ENCODE measurements at places on chromosomes 13 and 19.

DNA sequence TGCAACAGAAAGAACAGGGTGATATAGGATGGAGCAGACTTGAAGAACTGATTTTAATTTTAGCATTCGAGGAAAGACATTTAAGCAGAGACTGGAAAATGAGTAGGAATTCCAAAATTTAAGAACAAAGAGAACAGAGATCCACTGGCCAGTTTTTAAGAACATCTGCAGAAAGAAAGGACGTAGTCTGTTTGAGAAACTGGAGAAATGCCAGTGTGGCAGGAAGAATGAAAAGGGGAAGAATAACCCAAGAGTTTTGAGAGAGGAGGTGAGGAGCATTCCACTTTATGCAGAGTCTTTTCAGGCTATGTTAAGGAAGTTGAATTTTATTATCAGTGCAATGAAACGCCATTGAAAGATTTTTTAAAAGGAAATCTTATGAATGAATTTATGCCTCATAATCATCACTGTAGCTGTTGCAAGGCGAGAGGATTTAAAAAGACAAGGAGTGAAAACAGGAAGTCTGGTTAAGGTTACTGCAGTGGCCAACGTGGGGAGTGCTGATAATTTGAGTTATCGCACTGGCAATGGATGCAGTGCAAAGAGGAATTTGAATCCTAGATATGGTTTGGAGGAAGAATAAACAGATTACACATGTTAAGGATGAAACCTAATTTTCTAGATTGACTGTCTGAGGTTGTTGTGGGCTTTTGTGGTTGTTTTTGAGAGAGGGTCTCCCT lies 253.8 kb downstream of the DACH1 start:
- no peaks in the 10 kb centered on the region for H3K4me1 ChIP-seq
- H3K27me3 ChIP-seq, result no peaks in the 10 kb centered on the region
- H3K36me3 ChIP-seq, result no peaks in the 10 kb centered on the region
- no peak for DNase-seq
- no peak overlapping the region for H3K4me3 ChIP-seq
- no peak overlapping the region for H3K27ac ChIP-seq

DNA sequence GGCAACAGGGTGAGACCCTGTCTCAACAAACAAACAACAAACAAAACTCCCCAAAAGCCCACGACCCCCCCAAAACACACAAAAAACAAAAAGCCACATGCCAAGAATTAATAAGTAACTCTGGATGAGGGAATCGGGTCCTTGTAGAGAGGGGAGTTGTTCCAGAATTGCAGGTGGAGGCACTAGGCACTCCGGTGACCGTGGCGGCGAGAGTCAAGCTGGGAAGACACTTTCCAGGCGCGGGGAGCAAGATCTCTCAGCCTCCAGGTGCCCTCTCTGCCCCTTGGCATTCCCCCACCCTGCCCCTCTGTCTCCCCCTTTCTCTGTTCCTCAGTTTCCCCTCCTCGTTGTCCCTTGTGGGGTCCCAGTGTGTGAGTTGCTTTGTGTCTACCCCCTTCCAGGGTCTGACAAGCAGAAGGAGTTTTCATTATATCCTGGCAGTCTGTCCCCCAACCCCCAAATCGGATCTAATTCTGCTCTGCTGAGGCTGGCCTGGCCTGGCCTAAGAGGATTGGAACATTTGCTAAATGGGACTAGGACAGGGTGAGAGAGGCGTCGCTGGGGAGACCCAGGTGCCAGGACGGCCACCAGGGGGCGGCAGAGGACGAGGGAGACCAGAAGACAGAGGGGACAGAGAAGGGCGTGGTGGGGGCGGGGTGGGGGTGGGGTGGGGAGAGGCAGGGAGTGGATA lies 8.3 kb upstream of the CRX start:
- H3K27ac ChIP-seq, result no peak overlapping the region
- no peaks in the 10 kb centered on the region for H3K36me3 ChIP-seq
- no peak overlapping the region for H3K4me3 ChIP-seq
- peak; percentile 78 for DNase-seq
- no peaks in the 10 kb centered on the region for H3K27me3 ChIP-seq

DNA sequence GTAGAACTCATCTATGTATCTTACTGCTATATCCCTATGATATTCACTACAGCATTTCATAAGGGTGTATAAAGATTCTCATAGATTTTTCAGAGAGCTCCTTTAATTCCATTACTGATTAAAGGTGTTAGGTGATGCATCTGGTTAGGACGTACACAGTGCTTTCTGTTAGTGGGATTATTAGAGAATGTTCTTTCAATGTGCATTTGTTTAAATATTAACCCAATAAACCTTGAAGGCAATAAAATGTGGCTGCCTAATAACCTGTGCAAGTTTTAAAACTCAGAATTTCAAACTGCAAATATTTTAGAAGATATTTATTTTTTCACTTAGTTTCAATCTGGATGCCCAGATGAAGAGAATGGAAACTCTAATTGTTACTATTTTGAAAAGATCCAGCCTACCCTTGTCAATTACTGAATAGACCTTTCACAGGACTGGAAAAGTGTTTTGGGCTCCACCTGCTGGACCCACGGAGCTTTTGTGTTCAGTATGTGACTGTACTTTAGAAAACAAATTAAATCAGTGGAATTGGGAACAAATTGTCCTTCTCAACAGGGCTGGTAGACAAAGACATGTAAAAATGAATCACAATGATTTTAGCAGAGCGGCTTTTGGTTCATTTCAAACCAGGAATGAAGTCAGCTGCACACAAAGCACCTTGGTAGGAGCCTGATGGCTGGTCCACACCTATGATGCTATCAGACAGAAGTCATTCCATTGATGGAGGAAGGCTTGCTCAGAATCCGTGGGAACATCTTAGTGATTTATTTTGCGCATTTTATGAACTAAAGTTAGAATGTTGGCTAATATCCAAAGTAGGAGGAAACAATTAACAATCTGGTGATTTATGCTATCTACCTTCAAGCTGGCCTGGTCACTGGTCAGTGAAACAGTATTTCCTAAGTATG lies 89.4 kb upstream of the RAP2A start:
- H3K27ac ChIP-seq, result no peak overlapping the region
- H3K4me1 ChIP-seq, result peaks cover 10% of the 10 kb centered on the region
- peaks cover 3% of the 10 kb centered on the region for H3K36me3 ChIP-seq
- no peaks in the 10 kb centered on the region for H3K27me3 ChIP-seq

DNA sequence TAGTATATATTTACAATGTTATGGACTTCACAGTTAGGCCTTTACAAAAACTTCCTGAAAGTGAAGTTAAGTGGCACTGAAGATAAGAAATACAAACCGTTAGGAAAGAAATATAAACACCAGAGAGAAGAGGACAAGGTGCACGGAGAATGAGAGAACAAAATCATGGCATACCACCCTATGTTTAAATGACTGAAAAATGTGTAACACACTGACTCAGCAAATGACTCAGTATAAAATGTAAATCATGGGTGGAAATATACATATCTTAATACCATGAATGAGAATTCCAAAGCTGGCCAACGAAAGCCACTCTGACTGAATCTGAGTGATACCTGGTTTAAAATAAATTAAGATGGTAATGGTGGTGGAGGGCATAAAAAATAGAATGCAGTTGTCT lies 260.8 kb downstream of the DNAJC15 start:
- no peak overlapping the region for H3K27ac ChIP-seq
- no peak for DNase-seq
- H3K4me1 ChIP-seq, result no peaks in the 10 kb centered on the region
- H3K36me3 ChIP-seq, result no peaks in the 10 kb centered on the region

DNA sequence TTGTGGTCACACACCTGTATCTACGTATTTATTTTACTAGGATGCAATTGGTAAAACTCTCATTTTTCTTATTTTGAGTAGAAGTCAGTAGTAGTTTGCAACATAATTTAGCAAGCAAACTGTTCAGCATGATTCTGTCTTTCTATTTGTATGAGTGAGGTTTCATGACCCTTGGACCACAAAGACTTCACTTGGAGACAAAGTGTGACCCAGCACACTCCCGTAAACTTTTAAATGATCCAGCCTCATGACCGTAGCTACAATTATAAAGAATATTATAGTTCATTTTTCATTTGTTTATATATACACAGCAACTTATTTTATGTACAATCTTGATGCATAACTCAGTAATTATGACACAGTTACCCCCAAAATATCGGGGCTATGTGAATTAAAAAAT lies 86.5 kb downstream of the ERCC5 start:
- no peak overlapping the region for H3K4me3 ChIP-seq
- no peak for DNase-seq
- H3K27me3 ChIP-seq, result peaks cover 2% of the 10 kb centered on the region
- no peaks in the 10 kb centered on the region for H3K36me3 ChIP-seq
- H3K27ac ChIP-seq, result no peak overlapping the region
- H3K4me1 ChIP-seq, result no peaks in the 10 kb centered on the region

DNA sequence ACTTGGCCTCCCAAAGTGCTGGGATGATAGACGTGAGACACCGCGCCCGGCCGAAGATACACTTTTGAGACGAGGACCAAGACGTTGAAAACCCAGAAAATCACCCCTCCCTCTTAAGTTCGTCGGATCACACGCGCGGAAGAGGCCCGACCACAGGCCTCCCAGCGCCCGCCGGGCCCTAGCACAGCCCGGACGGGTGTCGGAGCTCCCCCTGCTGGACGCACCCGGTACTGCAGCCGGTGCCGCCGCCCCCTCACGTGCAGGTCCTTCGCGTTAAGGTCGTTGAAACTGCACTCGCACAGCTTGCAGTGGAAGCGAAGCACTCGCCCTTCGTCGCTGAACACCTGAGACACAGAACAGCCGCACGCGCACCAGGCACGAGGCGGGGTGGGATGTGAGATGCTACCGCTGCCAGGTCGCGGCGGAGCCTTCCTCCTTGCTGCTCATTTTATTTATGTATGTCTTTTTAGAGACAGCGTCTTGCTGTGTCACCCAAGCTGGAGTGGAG lies 35.7 kb upstream of the MATK start:
- H3K36me3 ChIP-seq, result no peaks in the 10 kb centered on the region
- peak; percentile 91 for DNase-seq
- peaks cover 19% of the 10 kb centered on the region for H3K4me1 ChIP-seq
- peaks cover 1% of the 10 kb centered on the region for H3K27me3 ChIP-seq
- H3K4me3 ChIP-seq, result no peak overlapping the region

DNA sequence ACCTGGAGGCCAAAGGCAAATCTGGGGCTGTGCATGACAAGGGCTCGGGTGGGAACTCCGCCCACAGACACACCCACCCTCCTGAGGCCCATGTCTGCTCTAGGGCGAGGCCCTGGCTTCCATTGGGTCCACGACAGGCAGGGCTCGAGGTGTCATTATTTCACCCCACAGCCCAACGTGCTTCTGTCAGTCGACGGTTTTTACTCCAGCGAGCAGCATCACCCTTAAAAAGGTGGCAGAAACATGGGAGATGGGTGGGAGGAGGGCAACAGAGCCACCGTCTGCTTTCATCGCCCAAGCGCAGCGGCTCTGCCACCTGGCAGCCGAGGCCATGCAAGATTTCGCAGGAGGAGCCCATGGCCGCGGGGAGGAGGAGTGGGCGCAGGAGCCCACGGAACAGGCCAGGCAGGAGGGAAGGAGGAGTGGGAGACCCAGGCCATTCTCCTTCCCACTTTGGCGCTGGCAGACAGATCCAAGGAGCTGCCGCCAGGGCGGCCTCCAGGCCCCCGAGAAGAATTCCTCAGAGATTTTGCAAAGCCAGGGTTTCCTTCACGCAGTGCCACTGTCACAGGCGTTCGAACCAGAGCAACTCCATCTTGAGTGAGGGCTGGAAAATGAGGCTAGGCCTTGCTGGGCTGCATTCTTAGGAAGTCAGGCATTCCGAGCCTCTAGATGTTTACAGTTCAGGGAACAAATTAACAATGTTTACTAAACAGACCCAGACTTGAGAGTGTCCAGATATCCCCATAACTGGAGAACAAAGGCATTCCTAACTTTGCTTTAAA lies 49.3 kb upstream of the TUBGCP3 start:
- H3K4me3 ChIP-seq, result no peak overlapping the region
- no peak for DNase-seq
- H3K27ac ChIP-seq, result no peak overlapping the region
- peaks cover 18% of the 10 kb centered on the region for H3K27me3 ChIP-seq
- H3K36me3 ChIP-seq, result no peaks in the 10 kb centered on the region

DNA sequence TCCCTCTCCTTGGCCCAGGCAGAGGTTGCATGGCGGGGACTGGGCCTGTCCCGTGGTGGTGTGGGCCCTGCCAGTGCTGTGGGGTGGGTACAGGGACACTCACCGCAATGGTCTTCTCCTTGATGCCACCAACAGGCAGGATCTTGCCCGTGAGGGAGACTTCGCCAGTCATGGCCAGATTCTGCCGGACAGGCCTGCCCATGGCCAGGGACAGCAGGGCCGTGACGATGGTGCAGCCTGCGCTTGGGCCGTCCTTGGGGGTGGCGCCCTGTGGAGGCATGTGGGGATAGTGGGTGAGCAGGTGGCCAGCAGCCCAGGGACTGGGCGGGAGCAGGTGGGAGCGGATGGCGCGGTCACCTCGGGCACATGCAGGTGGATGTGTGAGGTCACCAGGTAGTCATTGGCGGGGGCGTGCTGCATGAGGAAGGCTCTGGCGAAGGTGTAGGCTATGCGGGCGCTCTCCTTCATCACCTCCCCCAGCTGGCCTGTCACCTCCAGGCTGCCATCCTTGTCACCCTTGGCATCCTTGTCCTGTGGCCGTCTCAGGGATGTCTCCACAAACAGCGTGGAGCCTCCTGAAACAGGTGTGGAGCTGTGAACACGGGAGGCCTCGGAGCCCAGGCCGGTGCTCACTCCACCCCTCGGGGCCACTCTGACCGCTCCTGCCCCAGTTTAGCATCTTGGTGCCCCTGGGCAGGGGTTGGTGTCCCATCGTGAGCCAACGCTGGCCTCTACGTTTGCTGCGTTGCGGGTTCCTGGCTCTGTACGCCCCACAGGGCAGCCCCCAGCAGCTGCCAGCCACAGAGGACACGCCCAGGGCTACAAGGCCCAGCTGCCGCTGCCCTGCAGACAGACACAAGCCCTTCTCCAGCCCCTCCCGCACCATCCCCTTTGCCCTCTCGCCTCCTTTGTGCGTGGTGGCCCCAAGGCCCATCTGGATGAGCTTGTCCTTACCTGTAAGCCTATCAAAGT lies 3.4 kb downstream of the RPL36 start:
- H3K4me1 ChIP-seq, result peaks cover 31% of the 10 kb centered on the region
- H3K27me3 ChIP-seq, result no peaks in the 10 kb centered on the region
- peak overlapping the region; percentile 44 for H3K27ac ChIP-seq
- H3K4me3 ChIP-seq, result peak overlapping the region; percentile 90
- no peak for DNase-seq

DNA sequence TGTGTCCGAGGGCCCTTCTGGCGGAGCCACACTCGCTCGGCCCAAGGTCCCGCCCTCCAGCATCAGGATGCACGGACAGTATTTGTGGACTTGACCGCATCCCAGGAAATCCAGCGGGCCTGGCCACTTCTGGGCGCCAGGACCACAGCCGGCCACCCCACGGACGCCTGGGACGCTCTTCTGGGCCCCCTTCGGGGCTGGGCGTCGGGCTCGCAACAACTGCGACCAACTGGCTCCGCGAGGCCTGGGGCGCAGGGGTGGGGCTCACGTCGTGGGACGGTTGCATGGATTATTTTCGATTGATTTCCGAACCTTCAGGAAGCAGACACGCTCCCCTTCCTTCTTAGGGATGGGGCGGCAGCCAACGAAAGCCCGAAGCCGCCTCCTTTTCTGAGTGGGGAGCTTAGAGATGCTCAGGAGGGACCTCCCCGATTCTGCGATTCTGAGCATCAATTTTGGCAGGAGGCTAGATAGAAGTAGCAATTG lies 521 bp upstream of the NUP58 start:
- DNase-seq, result no peak
- peaks cover 14% of the 10 kb centered on the region for H3K27me3 ChIP-seq
- H3K36me3 ChIP-seq, result peaks cover 33% of the 10 kb centered on the region
- H3K4me1 ChIP-seq, result peaks cover 40% of the 10 kb centered on the region

- peaks cover 48% of the 10 kb centered on the region for H3K36me3 ChIP-seq
- H3K27ac ChIP-seq, result peak overlapping the region; percentile 88
- peak overlapping the region; percentile 80 for H3K4me3 ChIP-seq
- peaks cover 51% of the 10 kb centered on the region for H3K4me1 ChIP-seq
Measured at GRCh38 chr13:41017159-41017558, 2.0 kb downstream of the ELF1 start.

Measured in activated CD4-positive, alpha-beta memory T cell treated with anti-CD3 and anti-CD28 coated beads, Interleukin-2, amount 10 ng/mL, durations not matched to agents 7 days and 5 days (primary cell).